ENCODE measurements at places on chromosomes 11 and 22.

GRCh38 chr22:45296628-45297297 is 12.0 kb downstream of the UPK3A start:
- DNase-seq, result peak; percentile 40

DNA sequence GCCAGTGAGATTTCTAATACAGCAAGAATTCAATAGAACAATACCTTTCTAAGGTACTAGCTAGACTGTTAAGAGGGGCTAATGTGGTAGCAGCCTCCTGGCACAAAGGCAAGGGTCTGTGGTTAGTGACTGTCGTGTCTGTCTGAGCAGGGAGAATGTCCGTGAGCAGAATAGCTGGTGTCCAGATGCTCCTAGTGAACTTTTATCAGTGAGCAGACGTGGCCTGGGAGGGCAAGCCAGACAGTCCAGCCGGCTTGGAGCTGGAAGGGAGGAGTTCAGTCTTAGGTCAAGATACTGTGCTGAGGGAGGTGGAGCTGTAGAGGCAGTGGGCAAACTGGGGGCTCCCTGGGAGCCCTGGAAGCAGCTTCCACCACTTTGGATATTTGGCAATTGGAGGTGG is 138.6 kb downstream of the TEAD1 start:
- DNase-seq, result no peak

DNA sequence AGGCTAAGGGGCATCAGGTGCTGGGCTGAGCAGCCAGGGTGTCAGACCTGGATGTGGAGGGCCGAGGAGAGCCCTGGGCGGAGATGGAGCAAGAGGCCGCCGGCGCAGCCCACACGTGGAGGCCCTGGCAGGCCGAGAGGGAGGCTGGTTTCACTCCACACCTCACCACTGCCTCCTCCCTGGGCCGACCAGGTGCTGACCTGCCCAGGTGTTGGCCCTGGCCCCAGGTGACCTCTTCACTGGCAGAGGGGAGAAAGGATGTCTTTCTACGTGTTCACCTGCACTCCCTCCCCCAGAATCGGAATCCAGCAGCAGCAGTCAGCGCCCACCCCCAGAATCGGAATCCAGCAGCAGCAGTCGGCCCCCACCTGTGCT is 781 bp downstream of the ANO9 start:
- DNase-seq, result no peak

- no peak for DNase-seq
Measured at GRCh38 chr11:11426226-11426952, 73.3 kb upstream of the CSNK2A3 start.

- DNase-seq, result no peak
Measured at GRCh38 chr11:10886652-10887250, 28.9 kb upstream of the ZBED5 start.

- no peak for DNase-seq
Measured at GRCh38 chr22:22462813-22463567, 45.6 kb downstream of the ZNF280B start.

DNA sequence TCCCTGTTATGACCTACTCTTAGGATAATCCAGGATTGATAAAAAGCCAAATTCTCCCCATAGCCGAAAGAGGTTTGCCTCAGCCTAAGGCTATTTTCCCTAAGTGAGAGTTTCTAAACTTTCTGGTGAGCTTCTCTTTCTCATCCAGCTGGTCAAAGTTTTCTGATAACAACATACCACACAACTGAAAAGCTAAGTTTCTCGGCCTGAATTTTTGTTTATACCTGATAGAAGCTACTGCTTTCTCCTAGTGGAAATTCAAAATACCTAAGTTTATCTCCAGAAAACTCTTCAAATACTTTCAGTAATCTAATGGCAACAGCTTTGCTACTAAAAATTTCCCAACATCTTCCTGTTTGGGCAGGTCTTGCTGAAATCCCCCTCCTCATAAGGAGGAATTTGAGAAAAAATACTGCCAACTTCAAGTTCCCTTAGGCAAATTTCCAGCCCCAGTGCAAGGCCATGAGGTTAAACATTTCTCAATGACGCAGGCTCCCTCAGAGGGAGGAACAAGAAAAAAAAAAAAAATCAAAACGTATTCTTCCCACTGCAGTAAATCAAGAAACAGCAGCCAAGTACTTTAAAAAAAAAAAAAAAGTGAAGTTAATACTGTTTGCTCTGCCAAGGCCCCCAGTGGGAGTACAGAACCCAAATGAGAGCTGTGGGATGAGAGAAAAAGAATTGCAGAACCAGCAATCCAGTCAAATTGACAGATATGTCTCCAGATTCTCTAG is 127.0 kb downstream of the MRTFA start:
- DNase-seq, result no peak
